Smooth muscle cell of trachea (primary cell): ENCODE measurements at places on chromosomes 11 and 22. TPM values are rescaled to one million over a fixed set of nuclear protein-coding genes. Genes with fewer than 3 reads are reported as not detected.

The GLB1L2 gene
- 0.15 TPM in 1 of 2 replicates, not detected in the other for total RNA-seq

The CSKMT gene
- 5.2 and 7.8 TPM in 2 replicates for total RNA-seq

The APOL2 gene
- total RNA-seq: 45.4 and 59.2 TPM in 2 replicates

The XKR3 gene
- total RNA-seq: under 0.01 and 0.15 TPM in 2 replicates

The MRGPRF gene
- total RNA-seq: 77.2 and 111 TPM in 2 replicates

The NXPE2 gene
- under 0.01 TPM in 1 of 2 replicates, not detected in the other for total RNA-seq

The GGTLC2 gene
- total RNA-seq: not detected in 2 replicates

The TTC12 gene
- total RNA-seq: 13.1 and 19.7 TPM in 2 replicates
